Activated T-cell treated with anti-CD3 and anti-CD28 coated beads for 4 hours (primary cell): ENCODE measurements at places on chromosomes 3 and 15.

GRCh38 chr3:122979211-122979610, 48.4 kb downstream of the SEMA5B start:
- DNase-seq, result no peak

- DNase-seq, result no peak
Measured at GRCh38 chr3:166630190-166630589, 749.9 kb downstream of the ZBBX start.

GRCh38 chr3:195410546-195410945, 32.3 kb downstream of the ACAP2 start:
- no peak for DNase-seq

GRCh38 chr15:99143655-99144610, 39.1 kb downstream of the SYNM start:
- DNase-seq, result no peak

DNA sequence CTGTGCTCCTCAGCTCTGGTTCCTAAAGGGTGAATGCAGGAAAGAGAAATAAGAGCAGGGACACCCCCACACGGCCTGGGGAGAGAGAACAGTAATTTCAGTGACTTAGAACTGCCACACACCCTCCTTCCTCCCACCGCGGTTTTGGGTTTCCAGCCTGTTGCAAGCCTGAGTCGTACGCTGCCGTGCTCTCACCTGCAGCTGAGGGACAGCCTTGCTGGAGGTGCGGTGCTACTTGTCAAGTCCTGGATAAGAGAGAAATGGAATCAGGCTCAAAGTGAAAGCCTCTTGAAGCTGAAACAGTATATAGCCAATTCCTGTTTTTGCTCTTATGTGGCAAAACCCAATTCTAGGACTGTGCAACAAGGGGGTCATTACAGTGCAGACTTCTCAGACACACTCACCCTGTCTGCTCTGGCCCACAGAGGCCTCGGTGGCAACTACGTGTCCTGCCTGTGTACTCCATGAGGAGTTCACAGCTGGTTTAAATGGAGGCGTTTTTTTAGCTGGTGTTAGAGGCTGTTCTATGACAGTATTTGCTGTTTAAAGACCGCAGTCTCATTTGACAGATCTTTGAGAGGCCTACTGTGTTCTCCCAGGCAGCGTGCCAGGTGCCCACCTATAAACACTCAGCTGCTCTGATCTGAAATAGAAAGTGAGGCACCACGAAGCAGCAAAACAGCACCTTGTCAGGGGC, 42.9 kb downstream of the TBC1D2B start:
- peak; percentile 72 for DNase-seq

GRCh38 chr3:54193093-54193492, 70.7 kb downstream of the CACNA2D3 start:
- DNase-seq, result no peak

DNA sequence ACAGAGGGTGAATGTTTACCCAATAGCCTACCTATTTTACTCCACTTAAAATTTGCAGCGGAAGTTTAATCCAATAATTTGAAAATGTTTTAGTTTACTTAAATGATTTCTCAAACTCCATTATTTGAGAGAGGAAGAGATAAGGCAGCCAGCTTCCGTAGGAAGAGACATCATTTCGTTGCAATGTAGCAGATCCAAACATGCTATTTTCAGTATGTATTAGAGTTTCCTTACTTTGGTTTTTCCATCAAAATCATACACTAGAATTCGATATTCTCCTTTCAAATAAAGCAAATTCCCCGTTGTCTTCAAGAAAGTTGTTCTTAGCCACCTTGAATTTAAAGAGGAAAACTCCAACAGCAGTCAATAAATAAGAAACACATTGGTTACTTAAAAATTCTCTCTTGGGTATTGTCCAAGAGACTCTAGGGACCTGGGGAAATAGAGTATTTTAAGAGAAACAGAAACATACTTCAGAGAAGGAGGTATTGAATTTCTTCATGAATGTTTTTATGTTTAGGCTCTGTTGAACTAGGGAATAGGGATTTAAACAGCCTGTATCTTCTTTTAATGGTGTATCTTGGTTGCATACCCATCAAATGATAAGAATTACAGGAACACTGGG, 324.5 kb upstream of the GBE1 start:
- no peak for DNase-seq

DNA sequence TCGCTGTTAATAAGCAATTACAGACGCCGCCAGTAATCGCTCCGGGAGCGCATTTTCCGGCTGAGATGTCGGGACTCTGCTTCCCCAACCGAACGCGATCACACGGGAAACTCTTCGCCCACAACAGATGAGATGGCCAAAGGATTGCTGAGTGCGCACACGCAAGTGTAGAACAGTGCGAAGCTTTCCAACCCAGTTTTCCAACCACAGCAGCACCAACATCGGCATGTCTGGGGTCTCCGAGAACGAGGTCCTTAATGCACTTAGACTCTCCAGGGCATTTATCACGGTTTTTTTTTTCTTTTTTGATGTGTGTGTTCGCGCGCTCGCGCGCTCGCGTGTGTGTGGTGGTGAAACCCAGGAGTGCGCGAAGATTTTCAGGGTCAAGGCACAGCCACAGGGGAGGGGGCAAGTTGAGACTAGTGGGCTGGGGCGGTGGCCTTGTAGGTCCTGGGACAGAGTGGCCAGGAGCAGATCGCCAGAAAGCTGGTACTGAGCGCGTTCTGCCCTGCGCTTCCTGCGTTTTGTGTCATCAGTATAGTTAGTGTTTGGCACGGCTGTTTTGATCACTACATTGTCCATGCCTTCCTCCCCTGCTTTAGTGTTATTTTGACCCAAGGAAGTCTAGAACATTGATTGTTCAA, 1.8 kb upstream of the EOMES start:
- no peak for DNase-seq

DNA sequence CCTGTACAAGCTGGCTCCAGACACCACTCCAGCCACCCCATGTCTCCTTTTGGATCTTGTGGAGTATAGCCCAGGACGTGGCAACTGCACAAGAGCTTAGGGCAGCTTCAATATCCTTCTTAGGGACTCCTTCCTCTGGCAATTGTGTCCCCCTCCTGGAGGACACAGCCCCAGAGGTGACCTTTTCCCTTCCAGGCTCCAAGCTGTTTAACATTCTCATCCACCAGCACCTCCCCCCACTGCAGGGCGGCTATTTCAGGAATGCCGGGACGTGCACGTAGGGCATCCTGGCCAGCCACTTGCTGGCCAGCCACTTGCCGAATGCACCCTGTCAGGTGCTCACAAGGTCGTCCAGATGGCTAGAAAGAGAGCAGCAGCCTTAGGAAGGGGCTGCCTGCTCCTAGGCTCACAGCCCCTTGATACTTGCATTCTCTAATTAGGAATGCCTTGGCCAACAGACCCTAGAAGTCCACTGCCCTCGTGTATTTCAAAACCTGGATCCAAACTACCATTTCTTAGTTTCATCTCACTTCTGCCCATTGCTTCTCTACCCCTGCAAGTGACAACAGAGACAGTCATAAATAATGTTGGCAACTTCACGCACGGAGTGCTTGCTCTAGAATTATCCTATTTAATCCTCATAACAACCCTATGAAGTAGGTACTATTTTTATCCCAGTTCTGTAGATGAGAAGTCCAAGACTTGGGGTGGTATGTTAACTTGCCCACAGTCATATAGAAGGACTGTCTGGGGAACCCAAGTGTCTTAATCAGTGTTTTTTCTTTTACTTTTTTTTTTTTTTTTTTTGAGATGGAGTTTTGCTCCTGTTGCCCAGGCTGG, 24.5 kb upstream of the IDH2 start:
- no peak for DNase-seq

- DNase-seq, result no peak
Measured at GRCh38 chr15:61367953-61368352, 138.9 kb upstream of the RORA start.

DNA sequence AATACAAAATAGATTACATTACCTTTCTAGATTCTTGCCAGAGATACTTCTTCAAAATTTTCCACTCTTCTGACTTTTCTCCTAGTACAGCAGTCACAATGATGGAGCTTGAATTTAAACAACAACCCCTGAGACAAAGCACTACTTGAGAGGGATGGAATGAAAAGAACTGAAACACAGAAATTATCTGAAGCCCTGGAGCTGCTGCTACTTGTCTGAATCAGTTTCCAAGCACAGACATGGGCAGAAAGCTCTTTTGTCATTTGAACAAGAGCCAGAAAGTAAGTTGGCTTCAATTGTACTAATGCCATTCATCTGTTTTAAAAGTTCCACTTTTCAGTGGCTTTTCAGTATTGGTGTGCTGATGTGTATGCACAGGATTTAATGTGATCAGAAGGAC, 718.5 kb upstream of the ARPP21 start:
- no peak for DNase-seq

DNA sequence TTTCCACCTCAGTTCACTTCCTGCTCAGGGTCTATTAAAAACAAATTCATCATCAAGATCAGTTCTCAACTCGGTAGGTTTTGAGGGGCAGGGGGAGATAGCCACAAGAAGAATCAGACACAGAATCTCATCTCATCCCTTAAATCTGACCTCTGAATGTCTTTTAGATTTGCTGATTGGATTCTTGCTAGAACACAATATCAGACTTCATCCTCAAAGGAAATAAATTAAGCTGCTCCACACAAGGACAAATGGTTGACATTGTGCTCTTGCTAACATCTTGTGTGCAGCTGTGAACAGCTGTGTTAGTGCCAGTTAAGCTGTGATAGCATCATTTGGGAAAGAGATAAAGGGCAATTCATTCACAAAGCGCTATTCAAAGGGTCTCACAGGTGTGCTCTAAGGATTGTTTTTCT, 184.0 kb upstream of the ADAMTS9 start:
- no peak for DNase-seq

DNA sequence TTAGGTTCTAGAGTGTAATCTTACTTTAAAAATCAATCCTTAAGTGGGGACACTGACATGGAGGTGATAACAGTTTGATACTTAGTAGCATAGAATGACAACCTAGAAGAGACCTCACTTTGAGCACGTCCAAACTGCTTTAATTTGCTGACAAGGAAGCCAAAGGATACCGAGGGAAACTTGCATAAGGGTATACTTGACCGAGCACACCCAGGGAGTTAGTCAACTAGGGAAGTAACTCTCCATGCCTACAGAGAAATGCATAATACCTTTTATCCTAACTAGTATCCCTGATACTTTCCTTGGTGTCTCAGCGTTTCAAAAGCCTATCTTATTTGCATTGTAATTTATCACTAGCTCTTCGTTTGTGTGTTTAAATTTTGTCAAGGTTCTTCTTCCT, 5.5 kb upstream of the TPRG1 start:
- no peak for DNase-seq

DNA sequence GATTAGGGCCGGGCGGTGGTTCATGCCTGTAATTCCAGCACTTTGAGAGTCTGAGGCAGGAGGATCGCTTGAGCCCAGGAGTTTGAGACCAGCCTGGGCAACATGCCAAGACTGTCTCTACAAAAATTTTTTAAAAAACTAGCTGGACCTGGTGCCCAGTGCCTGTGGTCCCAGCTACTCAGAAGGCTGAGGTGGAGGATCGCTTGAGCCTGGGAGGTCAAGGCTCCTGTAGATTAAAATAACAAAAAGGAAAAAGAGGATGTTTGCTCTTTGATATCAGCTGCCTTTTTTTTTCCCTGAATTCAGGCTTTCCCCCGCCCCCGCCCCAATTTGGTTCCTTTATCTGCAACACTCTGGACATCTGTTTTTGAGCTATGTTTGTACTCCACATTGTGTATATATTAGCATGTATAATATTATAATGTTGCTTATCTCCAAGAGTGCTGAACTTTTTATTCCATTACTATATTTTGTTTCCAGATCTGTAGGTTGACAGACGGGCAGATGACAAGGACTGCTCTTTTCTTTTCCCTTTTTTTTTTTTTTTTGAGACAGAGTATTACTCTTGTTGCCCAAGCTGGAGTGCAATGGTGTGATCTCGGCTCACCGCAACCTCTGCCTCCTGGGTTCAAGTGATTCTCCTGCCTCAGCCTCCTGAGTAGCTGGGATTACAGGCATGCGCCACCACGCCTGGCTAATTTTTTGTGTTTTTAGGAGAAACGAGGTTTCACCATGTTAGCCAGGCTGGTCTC, 4.6 kb downstream of the SNAP23 start:
- DNase-seq, result no peak

DNA sequence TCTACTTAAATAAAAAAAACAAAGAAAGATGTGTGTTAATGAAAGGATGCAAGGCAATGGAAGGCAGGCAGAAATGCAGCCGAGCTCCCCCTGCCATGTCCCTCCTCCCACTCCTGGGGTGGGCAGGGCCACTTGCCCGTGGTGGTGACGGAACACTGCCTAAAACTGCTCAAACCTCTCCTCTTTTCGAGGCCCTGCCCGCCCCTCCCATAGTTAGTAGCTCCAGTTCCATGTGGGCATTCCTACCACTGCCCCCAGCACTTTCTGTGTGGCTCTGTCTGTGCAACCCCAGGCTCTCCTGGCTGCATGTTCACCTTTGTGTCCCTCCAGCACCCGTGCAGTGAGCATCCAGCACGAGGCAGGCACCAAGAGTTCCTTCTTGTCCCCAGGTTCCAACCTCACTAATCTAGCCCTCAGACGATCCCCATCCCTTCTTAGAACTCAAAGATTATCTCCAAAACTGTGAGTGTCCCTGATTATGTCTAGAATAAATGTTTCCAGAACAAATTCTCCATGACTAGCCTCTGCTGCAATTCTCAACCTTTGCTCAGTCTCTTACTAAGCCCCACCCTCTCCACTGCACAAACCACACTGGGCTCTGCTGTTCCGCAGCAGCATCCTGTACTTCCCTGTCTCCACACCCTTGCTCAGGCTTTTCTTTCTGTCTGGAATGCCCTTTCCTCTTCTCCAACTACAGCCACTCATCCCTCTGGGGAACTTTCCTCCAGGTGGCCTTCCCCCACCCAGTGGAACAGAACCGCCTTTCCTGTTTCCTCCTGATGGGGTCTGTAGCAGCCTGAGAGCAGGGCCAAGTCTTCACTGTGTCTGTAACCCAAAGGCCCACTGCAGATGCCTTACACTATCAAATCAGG, 32.6 kb upstream of the SPTBN5 start:
- DNase-seq, result no peak

DNA sequence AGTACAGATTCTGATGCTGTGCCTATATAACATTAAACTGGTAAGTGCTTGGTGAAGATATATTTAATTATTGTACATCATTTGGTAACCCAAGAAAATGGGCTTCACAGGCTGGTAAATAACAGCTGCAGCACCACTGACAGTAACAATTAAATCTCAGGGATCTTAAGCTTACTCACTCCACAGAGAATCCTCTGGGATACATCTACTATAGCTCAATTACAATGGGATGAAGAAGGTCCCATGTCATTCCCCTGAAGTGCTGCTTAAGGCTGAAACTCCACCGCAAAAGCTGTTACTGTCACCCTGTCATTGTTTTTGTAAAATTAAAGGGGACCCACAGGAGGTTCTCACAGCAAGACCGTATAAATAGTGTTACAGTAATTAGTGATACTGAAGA, 153.0 kb downstream of the IMPG2 start:
- no peak for DNase-seq

DNA sequence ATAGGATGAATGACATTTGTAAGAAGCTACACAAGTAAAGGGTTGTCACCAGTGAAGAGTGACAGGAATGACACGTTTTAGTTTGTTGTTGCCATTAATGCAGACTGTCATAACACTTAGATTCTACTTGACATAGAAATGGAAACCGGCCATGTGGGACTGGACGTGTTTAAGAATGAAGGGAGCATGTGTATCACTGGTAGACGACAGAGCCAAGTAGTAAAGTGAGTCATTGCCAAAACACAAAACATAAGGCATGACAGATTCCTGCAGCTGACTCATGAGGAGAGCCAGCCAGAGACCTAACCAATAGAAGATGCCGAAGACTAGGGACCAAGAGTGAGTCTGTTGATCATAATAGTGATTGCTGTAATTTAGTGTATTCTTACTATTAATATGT, 106.2 kb upstream of the PLAAT1 start:
- no peak for DNase-seq
